T-helper 2 cell treated with Interferon-gamma antibody and Interleukin-4, amounts not matched to agents 5 μg/mL and 100 μg/mL, for 36 hours (primary cell): ENCODE measurements at places on chromosomes 4 and X.

DNA sequence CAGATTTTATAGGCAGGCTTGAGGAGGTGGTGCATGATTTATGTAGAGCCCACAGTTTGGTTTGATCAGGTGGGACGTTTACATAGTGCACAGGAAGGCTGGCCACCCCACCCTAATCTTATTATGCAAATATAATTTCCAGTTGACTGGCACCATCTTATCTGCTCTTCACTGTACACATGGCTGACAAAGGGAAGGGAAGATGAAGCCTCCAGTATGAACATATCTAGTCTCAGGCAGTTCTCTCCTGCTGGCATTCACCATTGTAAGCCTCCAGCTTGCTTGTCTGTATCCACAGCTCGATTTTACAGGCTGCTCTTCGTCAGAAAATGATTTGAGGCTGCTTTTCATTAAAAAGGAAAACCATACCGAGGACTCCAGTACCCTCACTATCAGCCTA, 278.3 kb downstream of the TECRL start:
- DNase-seq, result no peak

DNA sequence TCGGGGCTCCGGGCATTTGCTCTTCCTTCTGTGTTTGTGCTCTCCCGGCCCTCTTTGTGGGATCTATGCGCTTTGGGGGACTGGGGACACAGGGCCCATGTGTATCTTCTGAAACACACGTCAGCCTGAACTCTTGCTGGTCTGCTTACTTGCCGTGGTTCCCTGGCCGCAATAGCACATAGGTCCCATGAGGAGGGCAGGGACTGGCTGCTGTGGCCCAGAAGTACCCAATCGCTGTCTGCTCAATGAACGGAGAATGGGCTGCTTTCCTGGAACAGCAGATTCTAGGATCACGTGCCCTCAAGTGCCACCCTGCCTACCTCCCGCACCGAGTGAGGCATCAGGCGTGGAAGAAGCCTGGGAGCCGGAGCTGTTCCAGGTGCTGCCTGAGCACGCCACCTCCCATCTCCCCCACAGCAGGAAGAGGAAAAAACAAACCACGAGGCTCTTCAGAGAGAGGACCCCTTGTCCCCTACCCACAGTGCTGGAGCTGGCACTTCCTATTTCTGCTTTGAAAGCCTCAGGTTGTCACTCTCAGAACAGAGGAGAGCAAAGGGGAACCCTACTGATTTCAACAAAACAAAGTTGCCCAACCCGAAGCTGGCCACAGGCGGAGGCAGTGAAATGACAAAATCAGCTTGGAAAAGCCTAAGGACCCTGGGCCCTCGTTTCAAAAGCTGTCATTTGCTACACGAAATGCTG, 3.8 kb downstream of the G6PD start:
- no peak for DNase-seq

DNA sequence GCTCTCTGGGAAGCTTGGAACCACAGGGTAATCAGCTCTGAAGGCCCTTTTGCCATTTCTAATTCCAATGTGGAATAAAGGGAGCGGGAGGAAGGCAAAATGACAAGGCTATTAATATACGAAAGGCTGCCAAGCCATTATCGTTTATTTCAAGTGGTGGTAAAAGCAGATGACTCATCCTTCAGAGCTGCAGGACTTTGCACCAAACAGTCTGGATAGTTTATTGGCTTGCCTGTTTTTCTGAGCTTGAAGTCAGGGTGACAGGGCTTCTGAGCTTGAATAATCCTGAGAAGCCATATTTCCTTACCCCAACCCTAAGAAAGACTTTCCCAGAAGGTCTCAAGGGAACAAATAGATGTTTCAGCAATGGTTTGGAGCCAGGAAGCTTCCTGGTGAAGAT, 7.7 kb upstream of the GABRE start:
- DNase-seq, result no peak

GRCh38 chr4:5814421-5814820, 78.5 kb downstream of the CRMP1 start:
- DNase-seq, result no peak
